Adipocyte (in vitro differentiated cells): ENCODE measurements at places on chromosomes 2 and 18.
A peak's percentile ranks its signal among the peaks of the same experiment; 100 is the strongest.

DNA sequence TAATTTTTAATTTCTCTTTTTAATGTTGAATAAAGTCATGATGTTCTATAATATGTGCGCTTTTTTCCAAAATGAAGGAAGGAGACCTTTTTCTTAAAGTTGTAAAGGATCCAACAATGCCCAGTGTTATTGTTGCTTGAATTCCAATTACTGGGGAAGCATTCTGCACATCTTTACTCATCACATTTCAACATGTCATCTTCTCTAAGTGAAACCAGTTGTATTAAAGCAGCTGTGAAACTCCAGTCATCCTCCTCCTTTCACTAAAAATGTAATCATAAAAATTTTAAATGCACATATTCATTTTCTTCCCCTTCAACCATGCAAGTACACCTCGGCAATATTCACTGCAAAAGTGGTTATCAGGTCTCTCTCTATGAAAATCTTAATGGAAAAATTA, 722.7 kb downstream of the TSN start:
- DNase-seq: no peak

GRCh38 chr2:120346667-120347358, 877 bp downstream of the INHBB start:
- peak; percentile 82 for DNase-seq

DNA sequence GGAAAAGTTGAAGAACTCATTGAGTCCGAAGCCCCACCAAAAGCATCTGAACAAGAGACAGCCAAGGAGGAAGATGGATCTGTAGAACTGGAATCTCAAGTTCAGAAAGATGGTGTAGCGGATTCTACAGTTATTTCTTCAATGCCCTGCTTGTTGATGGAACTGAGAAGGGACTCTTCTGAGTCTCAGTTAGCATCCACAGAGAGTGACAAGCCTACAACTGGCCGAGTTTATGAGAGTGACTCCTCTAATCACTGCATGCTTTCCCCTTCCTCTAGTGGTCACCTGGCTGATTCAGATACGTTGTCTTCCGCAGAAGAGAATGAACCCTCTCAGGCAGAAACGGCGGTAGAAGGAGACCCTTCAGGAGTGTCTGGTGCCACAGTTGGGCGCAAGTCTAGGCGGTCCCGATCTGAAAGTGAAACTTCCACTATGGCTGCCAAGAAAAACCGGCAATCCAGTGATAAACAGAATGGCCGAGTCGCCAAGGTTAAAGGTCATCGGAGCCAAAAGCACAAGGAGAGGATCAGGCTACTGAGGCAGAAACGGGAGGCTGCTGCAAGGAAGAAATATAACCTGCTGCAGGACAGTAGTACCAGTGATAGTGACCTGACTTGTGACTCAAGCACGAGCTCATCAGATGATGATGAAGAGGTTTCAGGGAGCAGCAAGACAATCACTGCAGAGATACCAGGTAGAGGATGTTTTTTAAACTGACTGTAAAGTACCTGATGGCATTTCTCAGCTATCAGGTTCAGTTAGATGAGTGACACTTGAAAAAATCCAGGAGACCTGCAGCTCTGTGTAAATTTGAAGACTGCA, 111.9 kb downstream of the HAUS1 start:
- DNase-seq: no peak

- DNase-seq: peak; percentile 29
These were observed 1.5 kb upstream of the GPD2 start for GRCh38 chr2:156434461-156435291.

GRCh38 chr18:48022021-48022420, 91.6 kb upstream of the SMAD2 start:
- DNase-seq: no peak

GRCh38 chr2:9996321-9996720, 44.8 kb downstream of the GRHL1 start:
- DNase-seq: no peak
